ENCODE measurements at places on chromosomes 5 and 9. TPM values are rescaled to one million over a fixed set of nuclear protein-coding genes. Genes with fewer than 3 reads are reported as not detected.
A peak's percentile ranks its signal among the peaks of the same experiment; 100 is the strongest.

Gene ECM2
- total RNA-seq: 0.30 TPM

Gene SPATA31E1
- not detected for total RNA-seq

Gene GPX3
- 60.5 TPM for total RNA-seq

Gene ARID3C
- total RNA-seq: not detected

DNA sequence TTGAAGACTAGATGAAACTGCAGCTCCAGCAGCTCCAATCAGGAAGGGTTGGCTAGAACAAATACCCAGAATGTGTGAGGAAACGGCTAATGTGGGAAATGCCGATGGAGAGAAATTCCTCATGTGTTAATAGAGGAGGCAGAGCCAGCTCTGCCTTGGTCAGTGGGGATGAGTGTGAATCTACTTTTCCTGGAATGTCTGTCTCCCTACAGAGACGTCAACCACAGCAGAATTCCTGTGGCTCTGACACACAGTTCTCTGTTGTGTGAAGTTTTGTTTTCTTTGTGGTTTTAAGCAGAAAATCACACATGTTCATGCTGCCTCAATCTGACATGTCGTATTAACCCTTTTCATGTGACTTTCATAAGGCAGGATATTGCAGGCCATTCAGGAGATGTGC lies 476.6 kb upstream of the WWC1 start:
- no peaks in the 10 kb centered on the region for H3K36me3 ChIP-seq
- H3K27ac ChIP-seq: no peak overlapping the region
- H3K27me3 ChIP-seq: no peaks in the 10 kb centered on the region
- H3K4me1 ChIP-seq: no peaks in the 10 kb centered on the region
- no peak overlapping the region for H3K4me3 ChIP-seq

DNA sequence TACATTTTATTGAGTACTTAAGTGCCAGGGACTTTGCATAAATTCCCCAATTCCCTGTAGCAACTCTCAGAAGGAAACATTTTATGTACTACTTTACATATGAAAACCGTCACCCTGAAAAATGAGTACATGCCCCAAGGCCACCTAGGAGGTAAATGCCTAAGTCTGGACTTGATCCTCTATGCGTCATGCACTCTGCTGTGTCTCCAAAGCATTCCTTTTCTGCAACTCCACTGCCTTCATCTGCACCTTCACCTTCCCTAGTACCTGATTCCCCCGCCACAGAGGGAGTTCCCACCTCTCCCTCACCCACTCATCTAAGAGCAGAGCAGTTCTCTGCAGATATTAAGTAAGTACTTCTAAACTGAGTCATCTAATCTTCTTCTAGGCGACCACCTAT lies 75.2 kb upstream of the HRH2 start:
- no peaks in the 10 kb centered on the region for H3K36me3 ChIP-seq
- H3K27ac ChIP-seq: no peak overlapping the region
- H3K4me3 ChIP-seq: no peak overlapping the region

DNA sequence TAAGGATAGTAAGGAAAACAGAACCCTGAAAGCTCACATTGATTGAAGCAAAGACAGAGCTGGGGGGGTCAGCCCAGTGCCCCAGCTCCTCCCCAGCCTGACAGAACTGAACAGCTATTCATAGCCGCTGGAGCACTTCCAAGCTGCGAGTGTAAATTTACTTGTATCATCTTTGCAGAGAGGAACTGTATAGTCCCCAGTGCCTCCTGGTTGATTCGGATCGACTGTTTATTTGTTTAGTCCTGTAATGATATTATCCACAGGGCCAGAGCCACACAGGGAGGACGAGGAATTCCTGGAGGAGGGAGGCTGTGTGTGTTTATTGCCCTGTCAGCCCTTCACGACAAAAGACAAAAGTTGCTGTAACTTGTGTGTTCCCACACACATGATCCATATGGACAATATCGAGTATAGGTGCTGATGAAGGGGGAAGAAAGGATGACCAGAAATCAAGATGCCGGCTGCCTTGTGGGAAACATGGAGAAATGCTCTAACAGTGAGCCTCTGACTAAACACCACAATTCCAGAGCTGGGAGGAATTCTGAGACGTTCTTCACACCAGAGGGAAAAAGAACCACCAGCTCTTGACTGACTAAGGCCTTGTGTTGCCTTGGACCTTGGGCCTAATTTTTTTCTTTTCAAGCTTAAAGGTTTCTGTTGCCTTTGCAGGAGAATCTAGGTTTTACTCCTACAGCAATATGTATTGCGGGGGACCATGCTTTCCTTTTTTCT lies 31.1 kb downstream of the FOXD1 start:
- H3K27me3 ChIP-seq: peaks cover 57% of the 10 kb centered on the region
- H3K4me3 ChIP-seq: no peak overlapping the region
- no peak for DNase-seq
- H3K4me1 ChIP-seq: no peaks in the 10 kb centered on the region

DNA sequence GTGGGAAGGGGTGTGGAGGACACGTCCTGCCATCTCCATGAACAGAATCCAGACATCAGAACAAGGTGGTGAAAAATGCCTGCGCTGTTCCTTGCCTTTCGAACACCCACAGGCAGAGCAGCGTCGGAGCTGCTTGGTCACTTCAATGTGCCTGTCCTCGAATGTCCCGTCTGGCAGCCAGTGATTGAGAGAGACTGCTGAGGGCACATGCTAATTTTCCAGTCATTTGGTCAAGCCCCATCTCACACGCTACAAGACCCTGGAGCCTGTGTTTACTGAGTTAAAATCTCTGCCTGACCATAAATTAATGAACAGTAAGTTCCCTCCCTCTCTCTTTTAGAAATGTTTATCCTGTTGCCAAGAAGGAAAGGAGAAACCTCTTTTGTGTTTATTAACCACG lies 149.3 kb downstream of the NTRK2 start:
- no peak for DNase-seq
- H3K36me3 ChIP-seq: no peaks in the 10 kb centered on the region
- H3K27ac ChIP-seq: no peak overlapping the region

DNA sequence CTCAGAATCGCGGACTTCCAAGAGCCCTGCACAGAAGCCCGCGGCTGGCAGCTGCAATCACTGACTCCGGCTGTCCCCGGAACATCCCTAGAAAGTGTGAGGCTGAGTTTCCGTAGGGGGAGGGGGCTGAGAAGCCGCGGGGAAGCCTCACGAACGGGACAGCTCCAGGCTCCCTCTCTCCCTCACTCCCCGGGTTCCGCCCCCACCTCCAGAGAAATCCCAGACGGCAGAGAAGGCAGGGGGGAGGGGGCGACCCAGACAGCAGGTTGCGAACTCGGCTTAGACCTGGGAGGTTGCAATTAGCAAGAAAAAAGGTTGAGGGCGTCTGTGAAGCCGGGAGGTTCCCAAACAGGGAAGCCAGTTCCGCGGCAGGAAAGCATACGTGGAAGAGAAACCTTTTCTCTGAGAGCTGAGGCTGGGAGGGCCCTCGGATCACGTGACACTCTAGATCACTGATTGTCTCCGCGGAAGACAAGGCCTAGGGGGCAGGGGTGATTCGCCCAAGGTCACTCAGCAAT lies 73.8 kb upstream of the CPLX2 start:
- H3K4me1 ChIP-seq: no peaks in the 10 kb centered on the region
- H3K4me3 ChIP-seq: no peak overlapping the region
- H3K27ac ChIP-seq: no peak overlapping the region

DNA sequence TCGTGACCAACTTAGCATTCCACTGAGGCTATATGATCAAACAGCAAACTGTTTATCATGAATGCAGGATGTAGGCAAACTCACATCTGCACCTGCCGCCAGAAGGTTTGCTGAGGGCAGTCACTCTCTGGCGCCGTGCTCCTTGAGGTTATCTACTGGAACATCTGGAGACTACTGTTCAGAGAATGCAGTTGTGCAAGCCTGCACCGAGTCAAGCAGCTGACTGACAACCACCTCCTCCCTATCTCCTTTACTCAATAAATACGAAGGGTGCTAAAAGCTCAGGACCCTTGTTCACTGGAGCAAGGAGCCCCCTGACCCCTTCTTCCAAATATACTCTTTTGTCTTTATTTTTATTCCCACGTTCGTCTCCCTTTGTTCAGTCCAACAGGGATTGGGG lies 27.1 kb downstream of the CCDC125 start:
- no peaks in the 10 kb centered on the region for H3K27me3 ChIP-seq
- peaks cover 4% of the 10 kb centered on the region for H3K36me3 ChIP-seq
- no peak for DNase-seq
- H3K27ac ChIP-seq: no peak overlapping the region

DNA sequence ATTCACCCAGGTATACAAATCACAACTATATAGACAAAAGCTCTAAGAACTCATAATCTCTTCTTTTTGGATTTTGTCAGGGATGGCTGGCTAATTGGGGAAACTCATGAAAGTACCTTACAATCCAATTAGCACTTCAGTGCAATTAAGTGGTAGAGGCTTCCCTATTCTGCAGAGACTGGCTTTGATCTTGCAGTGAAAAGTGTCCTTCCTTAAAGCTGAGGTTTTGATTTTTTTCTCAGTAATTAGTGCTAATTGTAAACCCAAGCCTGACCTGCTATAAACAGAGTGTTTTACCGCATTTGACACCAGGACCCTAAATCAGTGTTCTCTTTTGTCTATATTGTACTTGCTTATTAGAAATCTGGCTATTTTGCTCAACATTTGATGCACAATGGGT lies 294.0 kb upstream of the EFNA5 start:
- H3K4me3 ChIP-seq: no peak overlapping the region
- H3K27ac ChIP-seq: no peak overlapping the region
- no peaks in the 10 kb centered on the region for H3K36me3 ChIP-seq
- no peak for DNase-seq
- no peaks in the 10 kb centered on the region for H3K27me3 ChIP-seq
- no peaks in the 10 kb centered on the region for H3K4me1 ChIP-seq

- H3K36me3 ChIP-seq: no peaks in the 10 kb centered on the region
- no peaks in the 10 kb centered on the region for H3K4me1 ChIP-seq
- no peak overlapping the region for H3K4me3 ChIP-seq
- no peaks in the 10 kb centered on the region for H3K27me3 ChIP-seq
- no peak overlapping the region for H3K27ac ChIP-seq
- DNase-seq: no peak
These were observed 506.9 kb downstream of the TLE1 start for GRCh38 chr9:81182431-81182830.

DNA sequence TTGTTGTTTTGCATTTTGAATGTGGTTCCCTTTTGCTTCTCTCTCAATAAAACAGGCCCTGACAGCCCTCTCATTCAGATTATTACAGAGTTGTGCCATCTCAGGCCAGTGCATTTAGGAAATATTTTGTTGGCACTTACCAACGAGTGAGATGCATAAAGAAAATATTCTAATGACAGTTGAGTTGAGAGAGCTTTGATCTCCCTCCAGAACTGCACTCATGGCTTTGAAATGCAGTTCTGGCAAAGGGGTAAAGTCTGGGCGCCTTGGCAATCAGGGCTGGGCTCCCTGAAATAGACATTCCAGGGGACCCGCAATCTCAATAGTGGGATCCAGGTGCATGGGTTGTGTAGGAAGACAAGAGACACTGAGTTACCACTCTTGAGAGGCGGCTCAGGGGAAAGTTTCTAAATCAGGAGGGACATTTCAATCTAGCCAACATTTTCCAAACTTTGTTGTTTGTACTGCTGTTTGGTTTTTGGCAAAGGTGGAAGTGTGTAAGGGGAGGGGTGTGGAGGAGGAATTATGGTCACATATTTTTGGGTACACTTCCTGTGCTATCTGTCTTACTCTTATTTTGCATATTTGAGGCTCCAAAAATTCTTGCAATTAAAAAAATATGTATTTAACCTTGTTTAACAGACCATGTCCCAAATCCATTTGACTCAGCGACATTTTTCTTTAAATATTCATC lies 48.8 kb downstream of the PAPPA start:
- H3K27ac ChIP-seq: no peak overlapping the region
- no peak overlapping the region for H3K4me3 ChIP-seq
- H3K4me1 ChIP-seq: no peaks in the 10 kb centered on the region

- H3K27me3 ChIP-seq: no peaks in the 10 kb centered on the region
- H3K4me1 ChIP-seq: no peaks in the 10 kb centered on the region
- H3K36me3 ChIP-seq: no peaks in the 10 kb centered on the region
These were observed 85.2 kb downstream of the RASGRF2 start for GRCh38 chr5:81045389-81045807.

DNA sequence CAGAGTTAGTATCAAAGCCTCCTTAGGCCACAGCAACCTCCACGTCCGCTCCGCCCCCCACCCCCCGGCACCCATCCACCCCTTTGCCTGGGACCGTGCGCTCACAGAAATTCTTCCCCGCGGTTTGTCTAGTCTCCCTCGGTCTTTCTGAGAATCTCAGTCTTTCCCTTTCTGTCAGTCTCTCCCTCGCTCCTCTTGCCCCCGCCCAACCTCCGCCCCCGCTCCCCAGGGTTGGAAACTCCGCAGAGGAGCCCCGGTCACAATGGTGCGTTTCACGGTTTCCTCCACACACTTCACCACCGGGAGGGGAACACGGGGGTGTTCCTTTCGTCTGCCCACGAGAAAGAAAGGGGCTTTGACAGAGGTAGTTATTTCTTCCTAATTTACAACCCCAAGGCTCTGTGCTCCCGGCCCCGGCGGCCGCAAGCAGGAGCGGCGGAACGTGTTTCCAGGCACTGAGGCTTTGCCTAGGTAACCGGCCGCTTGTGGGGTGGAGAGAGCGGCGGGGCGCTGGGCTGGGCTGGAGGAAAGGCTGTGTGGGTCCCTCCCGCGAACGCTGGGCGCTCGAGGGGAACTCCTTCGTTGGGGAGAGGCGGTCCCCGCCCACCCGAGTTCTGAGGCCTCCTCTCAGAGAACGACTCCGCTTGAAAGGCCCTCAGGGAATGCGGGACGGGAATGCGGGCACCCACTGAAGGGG lies 2.1 kb downstream of the NR4A3 start:
- H3K27me3 ChIP-seq: peaks cover 61% of the 10 kb centered on the region
- H3K4me1 ChIP-seq: peaks cover 10% of the 10 kb centered on the region
- no peak overlapping the region for H3K27ac ChIP-seq
- H3K4me3 ChIP-seq: peak overlapping the region; percentile 67
